ENCODE measurements at places on chromosomes 6 and 20.

DNA sequence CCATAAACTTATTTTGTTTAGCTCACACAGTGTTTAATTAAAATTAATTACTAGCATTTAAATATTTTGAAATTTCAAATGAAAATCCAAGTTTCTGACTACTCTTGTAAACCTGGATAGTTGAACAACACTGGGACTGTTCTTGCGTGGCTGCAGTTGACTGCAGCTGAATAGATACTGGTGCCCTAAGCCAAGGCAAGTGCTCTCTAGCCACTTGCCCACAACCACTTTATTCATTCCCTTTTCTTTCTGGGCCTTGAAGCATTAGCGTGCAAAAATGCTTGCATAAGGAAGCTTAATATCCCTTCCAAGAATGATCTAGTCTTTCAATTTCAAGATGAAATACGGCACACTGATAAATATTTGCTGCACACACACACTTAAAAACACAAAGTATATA lies 676.0 kb upstream of the MARCKS start:
- no peak for DNase-seq

GRCh38 chr6:5482619-5483018 lies 221.3 kb downstream of the FARS2 start:
- DNase-seq: no peak

DNA sequence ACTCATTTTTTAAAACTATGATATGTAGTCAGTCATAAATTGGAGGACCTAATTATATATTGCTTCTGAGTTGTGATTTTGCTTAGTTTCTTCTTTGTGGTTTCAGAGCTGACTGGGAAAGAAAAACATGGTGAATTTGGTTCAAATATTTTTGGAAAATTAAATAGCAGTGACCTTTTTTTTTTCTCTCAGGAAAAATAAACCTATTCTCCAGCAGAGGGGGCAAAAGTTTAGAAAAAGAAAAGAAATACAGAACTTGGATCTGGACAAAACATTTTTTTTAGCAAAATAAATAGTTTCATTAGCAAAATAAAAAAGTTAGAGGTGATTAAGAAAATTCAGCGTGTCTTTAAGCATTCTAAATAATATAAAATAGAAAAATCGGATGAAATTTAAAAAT lies 10.2 kb downstream of the COL10A1 start:
- peak; percentile 25 for DNase-seq

DNA sequence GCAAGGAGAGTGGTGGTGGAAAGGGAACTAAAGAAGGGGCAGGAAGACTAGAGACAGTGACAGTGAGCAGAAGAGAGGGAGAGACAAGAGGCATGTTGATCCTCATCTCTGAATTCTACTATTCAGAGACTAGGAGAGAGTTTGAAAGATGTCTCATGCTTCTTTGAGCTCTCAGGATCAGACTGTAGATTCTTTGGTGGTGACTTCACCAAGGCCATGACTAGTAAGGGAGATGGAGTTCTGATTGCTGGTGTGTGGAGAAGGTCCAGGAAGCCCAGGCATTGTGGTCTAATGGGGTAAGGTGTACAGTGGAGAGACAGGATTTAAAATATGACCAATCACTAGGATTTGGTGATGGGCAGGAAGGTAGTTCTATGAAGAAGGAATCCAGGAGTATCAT lies 713 bp downstream of the WFDC9 start:
- DNase-seq: no peak

DNA sequence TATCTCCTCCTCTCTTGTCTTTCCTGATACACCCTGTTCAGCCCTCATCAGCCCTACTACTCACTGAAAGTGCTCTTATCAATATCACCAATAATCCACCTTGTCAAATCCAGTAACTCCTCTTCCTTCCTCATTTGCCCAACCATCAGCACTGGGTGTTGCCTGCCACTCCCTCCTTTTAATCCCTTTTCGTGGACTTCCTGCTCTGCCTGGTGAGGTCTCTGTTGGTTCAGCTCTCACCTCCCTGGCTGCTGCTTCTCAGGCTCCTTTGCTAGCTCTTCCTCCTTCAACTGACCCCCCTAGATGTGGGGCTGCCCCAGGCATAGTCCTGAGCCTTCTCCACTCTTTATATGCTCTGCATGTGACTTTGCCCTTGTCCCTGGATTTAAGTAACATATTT lies 92.5 kb downstream of the PREP start:
- DNase-seq: no peak

- no peak for DNase-seq
Observed at GRCh38 chr6:154377726-154378125, 21.1 kb upstream of the IPCEF1 start.

DNA sequence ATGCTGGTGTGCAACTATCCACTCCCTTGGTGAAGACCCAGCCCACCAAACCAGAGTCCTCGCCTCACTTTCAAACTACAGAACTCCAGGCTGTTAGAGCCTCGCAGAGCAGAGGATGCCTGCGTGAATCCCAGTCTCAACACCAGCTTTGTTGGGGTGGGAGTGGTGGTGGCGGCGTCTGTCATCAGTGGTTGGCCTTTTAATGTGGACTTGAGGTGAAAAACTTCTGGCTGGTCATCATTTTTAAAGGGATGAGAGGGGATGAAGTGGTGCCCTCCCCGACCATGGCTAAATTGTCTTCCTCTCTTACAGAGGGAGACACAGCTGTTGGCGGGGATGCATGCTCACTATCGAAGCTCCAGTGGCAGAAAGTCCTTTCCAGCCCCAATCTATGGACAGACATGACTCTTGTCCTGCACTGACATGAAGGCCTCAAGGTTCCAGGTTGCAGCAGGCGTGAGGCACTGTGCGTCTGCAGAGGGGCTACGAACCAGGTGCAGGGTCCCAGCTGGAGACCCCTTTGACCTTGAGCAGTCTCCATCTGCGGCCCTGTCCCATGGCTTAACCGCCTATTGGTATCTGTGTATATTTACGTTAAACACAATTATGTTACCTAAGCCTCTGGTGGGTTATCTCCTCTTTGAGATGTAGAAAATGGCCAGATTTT lies 54.9 kb downstream of the EZR start:
- DNase-seq: no peak

DNA sequence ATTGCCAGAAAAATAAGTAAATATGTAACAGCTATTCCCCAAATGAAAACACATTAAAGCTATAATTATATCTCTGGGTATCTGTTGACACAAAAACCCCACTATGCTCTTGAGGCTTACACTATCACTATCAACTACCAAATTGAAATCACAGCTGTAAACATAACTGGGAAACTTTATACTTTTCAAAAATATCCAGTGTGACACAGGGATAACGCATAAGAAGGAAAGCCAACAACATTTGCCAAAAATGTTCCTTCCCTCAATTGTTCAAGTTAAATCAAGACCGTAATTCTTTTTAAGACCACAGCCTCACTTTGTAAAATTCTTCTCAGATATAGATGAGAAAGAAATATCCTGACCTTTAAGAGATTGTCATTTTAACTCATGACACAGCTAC lies 3.1 kb downstream of the ZHX3 start:
- DNase-seq: no peak

DNA sequence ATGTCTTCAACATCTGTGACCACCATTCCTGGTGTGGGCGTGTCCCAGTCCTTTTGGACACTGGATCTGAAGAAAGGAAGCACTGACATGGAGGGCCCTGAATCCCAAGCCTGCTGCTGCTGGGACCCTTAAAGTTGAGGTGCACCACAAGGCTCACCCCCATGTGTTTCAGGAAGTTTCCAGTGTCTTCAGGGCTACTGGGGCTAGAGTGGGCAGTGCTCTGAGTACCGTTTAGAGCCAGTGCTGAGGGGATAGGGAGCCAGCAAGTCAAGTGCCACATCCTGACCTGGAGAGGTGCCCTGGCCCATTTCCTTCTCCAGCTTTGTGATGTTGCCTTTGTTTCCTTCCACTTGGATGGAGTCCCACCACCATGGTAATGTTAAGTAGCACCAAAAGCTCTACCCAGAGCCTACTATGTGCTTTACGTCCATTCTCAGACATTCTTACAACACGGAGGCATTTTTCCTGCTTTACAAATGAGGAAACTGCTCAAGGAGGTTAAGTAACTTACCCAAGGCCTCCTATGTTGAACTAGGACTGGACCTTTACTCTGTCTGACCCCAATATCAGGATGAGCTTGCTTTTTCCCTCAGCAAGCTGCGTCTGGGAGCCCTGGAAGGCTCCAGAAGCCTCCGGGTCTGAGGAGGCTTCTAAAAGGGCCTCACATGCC lies 552 bp upstream of the DEF6 start:
- no peak for DNase-seq

DNA sequence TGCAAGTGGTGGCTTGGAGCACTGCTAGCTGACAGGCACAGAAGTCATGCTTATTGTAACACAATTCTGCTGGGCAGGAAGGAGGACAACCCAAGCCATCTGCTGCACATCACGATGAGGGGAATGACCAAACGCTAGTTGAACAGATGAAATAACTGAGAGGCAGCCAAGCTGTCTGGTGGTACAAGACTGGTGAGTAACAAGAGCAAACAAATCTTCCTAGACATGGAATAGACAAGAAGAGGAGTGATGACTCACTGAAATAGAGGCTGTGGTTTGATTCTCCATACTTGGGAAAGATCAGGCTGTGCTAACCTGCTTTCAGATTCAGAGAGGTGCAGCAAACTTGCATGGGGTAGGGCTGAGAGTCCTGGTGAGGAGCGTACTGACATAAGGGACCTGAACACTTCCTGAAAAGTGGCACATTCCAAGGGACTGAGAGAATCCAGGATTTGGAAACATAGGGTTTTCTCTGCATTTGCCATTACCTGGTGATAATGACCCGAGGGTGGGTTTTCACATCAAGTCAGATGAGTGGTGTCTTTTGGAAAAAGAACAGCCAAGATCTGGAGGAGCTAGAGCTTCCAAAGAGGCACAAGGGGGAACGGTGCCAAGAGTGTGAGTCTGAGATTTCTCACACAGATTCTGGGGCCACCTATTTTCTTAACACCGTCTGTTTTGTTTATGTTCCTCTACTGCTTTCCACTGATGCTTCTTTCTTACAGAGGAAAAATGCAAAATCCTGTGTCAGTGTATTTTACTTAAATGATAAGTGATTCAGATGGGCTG lies 60.0 kb downstream of the PRL start:
- DNase-seq: peak; percentile 78

DNA sequence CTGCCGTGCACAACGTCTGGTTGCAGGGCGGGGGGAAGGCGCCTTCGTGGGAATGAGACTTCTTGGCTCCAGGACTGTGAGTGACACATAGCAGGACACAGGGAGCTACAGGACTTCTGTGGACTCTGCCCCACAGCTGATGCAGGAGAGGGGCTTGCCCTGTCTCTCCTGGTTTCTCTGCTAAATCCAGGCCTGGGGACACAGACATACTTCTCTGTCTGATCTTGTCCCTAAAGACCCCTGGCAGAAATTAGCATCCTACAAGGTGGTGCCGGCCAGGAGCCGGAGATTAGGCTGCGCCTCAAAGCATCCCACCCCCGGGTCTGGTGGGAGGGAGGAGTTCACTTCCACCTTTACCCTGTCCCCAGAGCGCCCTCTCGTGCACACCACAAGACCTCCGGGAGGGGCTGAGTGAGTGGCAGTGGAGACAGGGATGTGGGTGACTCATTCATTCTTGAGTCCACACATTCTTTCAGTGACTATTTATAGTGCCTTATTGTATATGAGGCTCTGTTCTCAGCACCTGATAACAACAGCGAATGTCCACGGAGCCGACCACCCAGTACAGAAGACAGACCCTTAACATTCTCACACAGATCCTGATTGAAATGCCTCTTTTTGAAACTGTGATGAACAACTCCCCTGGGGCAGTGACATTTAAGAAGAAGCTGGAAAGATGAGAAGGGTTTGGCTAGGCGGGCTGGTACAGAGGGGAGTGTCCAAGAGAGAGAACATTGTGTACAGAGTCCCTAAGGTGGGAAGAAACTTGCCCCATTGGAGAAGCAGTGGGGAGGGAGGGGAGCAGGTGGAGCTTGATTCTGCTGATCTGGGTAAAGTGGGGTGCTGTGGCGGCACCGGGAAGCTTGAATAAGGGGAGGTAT lies 39.0 kb downstream of the GMPR start:
- DNase-seq: peak; percentile 86

- DNase-seq: no peak
Observed at GRCh38 chr6:33414592-33415271, 3.2 kb downstream of the CUTA start.

- DNase-seq: no peak
Observed at GRCh38 chr6:145731447-145731846, 3.9 kb downstream of the EPM2A start.

- no peak for DNase-seq
Observed at GRCh38 chr6:90440586-90441283, 144.1 kb upstream of the BACH2 start.

DNA sequence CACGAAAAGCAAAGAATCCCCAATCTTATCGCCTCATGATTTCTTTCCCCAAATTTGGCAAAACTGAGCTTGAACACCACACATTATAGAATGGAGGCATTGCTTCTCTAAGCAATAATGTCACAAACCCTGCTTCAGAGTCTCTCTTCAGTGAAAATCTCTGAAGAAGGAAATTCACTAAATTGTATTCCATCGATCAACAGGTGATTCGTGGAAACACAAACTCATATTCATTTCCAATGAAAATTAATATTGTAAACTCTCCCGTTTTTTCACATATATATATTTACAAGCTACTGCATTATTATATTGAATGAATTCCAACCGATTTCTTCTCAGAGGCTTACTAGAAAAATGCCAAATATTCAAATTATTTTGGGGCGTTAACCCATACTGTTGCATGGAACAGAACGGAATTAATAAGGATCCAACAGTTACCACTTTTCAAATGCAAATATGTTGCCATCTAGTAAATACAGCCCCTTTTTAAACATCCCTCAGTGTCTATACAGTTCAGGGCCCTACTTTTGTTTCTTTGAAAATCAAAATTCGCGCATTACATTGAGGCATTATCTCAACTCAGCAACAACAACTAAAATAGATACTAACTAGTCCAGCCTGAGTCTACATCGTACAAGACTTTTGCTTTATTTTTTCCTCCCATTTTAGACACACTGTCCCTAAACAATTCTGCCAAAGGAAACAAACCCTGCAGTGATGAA lies 1.3 kb downstream of the KIF13A start:
- DNase-seq: no peak
